ENCODE measurements at places on chromosomes 4 and X.

- DNase-seq, result no peak
Observed at GRCh38 chr4:7004331-7004730, 38.8 kb upstream of the TADA2B start.

DNA sequence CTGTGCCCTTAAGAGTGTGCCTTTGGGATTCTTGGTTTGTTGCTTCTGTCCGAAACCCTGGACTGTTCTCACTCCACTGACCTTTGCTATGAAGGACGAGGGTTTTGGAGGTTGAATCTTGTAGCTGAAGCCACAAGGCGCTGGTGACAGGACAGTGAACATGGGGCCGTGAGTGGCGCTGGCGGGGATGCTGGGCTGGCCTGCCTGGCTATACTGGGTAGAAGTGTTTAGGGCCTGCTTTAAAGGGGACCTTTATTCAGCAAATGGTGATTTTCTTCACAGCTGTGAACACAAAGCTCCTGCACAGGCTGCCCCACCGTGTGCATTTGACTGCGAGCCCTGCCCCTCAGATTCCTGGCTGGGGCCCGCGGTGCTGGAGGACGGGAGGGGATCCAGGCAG is 27.1 kb upstream of the TADA2B start:
- no peak for DNase-seq

DNA sequence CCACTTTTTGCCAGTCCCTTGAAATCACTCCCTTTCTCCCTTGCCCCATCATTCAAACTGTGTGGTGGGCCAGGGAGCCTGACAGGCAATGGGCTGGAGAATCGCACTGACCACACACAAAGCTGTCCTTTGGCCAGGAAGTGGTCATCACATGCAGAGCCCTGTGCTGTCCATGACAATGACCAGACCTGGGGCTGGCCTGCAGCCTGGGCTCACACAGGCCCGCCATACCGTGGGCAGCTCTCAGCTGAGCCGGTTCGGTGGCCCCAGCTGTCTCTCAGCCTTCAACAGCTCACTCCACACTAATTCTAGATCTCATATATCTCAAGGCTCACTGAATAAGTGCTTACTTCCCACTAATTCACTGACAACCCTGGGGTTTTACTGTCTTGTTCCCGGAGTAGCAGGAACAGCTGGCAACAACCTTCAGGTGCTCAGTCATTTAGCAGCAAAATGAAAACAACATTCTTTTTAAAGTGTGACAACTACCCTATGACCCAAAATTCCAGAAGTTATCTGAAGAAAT is 48.0 kb downstream of the USP46 start:
- DNase-seq, result no peak

DNA sequence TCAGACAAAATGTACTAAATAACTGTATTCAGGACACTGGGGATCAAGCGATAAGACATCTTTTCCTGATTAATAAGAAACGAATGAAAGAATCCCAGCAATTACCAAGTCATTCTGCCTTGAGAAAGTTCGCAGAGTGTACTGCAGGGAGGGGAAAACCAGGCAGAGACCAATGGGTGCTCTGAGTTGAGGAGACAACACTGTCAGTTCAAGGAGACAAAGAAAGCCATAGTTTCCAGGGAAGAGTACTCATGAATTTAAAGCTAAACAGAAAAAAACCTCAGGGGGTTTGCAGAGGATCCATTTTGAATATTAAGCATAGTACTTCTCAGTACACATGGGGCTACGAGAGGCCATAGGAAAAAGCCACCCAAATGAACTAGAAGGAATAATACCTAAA is 573.0 kb downstream of the KCTD8 start:
- DNase-seq, result no peak

- no peak for DNase-seq
Observed at GRCh38 chrX:10017872-10018271, 50.7 kb downstream of the CLDN34 start.

DNA sequence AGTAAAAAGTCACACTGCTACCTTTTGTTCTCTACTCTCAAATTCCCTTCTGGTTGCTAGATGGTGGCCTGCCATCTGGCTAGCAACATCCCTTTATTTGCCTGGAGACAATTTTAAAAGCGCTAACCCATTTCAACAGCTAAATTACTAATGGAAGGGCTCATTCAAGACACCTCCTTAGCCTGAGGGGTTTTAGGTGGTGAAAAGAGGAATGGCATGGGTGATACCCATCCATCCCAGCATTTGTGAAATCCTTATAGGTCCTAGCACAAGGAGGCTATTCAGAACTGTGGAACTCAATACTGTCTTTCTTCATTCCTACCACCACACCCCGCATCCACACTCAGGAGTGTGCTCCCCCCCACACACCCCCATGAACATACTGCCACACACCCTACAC is 33.5 kb downstream of the ARHGEF9 start:
- no peak for DNase-seq

- no peak for DNase-seq
Observed at GRCh38 chr4:152540941-152541340, 5.0 kb upstream of the FBXW7 start.

DNA sequence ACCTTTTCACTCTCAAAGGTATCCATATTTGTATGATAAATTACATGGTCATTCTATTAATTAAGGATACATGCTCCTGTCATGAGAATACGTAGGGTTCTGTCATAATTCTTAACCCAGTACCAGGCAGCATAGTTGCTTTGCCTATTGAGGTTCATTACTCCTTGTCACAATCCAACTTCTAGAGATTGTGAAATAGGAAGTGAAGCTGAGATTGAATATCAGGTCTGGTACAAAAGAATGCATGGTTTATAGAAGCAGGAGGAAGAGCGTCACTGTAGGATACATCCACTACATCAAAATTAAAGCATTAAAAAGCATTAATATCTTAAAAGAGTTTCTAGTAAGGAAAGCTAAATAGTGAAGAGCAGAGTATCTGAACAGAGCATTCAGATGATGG is 647.0 kb downstream of the IQCM start:
- no peak for DNase-seq

GRCh38 chr4:114334884-114335330 is 263.7 kb upstream of the UGT8 start:
- DNase-seq, result no peak

- no peak for DNase-seq
Observed at GRCh38 chrX:154840856-154841255, 6.4 kb upstream of the SMIM9 start.

DNA sequence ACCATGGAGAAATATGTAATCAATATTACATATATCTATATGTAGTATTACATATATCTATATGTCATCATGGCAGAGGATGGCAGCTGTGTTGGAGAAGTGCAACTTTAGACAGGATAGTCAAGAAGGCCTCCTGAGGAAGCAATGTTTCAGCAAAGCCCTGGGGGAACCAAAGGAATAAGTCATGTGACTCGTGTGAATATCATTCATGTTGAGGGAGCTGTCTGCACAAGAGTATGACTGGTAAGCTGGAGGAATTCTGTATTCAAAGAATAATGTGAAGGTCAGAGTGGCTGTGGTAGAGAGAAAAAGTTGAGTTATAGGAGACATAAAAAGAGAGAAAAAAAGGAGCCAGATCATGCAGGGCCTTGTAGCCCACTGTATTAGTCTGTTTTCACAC is 92.9 kb upstream of the EDNRA start:
- DNase-seq, result no peak

- DNase-seq, result no peak
Observed at GRCh38 chr4:55118397-55118796, 7.0 kb downstream of the KDR start.

DNA sequence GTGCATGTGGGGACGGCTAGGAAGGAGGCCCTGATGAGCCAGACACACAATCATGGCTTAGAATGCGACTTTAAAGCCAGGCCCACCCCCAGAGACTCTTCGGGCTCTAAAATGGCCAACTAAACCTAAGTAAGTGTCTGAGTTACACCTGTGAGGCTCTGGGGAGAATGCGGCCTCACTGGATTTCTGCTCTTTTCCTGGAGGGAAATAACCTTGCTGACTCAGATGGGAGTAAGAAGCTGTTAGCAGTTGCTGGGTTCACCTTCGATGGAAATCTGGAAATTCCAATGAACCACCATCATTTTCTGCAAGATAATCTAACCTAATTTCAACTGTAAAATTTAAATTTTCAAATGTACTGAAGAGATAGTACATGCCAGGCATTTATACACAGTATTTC is 97.6 kb upstream of the MAML3 start:
- no peak for DNase-seq

DNA sequence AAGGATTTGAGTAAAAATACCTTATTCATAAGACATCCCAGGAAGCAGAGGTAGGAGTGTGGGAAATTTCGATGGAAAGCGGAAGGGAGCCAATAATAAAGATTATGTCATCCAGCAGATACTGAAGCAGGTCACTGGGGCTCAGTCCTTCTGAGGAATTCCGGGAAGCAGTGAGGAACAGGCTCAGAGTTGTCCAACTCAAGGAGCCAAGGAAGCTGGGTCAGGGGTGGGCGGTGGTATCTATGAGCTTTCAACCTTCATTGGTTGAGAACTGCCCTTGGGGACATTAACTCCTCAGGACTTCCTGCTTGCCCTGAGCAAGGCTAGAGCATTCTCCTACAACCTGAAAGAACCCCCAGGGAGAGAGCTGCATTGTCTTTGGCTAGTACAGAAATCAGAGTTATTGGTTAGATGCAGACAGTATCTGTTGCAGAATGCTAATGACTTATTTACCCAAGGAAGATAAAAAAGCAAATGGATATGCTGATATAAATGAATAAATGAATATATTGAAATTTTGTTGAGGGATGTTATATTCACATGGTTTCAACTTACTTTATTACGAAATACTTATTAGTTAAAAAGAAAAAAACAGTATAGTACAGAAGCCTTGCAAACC is 68.2 kb downstream of the DMP1 start:
- DNase-seq, result no peak

GRCh38 chr4:53640576-53641453 is 49.5 kb upstream of the LNX1 start:
- DNase-seq, result no peak

- DNase-seq, result no peak
Observed at GRCh38 chr4:6372649-6373525, 99.5 kb downstream of the PPP2R2C start.

DNA sequence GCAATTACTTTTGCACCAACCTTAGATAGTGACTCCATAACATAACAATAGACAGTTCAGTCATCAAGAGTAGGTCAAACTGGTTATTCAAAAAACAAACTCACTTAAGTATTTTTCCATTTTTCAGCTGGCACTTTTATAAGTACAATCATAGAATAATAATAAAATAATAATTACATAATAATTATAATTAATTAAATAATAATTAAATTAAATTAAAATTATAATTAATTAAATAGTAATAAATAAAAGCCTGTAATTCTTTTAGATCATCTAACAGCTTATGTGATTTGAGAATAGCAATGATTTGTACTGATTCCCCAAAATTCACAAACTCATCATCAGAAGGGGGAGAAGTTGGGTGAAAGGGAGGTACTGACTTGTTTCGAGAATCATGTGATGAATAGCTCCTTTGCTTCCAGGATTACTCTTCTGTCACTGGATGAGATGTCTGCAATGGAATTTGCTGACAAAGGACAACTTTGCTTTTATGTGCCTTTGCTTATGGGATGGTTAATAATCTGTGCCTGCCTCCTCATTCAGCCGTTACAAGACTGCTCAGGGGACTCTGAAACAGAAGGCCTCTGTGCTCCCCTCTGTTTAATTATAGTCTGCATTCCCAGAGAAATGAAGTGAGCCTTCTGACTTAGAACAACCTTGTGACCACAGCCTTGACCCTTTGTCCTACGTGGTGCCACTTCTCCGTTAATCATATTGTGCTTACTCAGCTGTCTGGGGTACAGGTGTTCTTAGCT is 104.8 kb upstream of the ENPEP start:
- DNase-seq, result no peak

- DNase-seq, result no peak
Observed at GRCh38 chr4:5267408-5267807, 216.1 kb downstream of the STK32B start.

- DNase-seq, result no peak
Observed at GRCh38 chr4:177726111-177726510, 283.9 kb upstream of the AGA start.

GRCh38 chr4:116400480-116400879 is 684.9 kb downstream of the TRAM1L1 start:
- DNase-seq, result no peak

GRCh38 chr4:2436761-2437474 is 18.2 kb downstream of the CFAP99 start:
- DNase-seq, result no peak

DNA sequence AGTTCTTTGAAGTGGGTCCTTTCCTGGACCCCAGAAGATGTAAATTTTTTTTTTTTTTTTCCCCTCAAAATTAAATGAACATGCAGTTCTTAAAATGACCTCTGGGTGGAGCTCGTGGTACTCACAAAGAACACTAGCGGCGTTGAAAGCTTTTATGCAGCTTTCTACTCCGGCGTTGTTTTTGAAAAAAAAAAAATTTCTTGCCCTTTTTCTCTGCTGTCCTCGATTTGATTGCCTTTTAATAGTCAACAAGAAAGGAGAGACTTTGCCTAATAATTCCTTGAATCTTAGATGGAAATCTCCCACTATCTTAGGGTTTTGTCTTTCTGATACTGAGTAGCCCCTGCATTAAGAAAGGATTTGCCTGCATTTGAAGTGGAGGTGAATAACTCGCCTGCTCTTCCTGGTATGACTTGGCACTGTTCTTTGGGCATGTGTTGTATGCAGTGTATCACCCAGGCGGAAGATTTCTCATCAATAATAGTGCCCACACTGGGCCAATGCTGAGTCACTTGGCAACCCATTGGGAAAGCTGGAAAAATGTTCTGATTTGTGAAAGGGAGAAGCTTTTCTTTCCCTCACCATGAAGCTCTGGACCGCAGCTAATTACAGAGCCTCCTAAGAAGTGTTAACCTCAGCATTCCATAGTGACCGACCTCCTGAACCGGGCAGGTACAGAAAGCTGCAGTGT is 104.0 kb downstream of the PHEX start:
- DNase-seq, result no peak

- DNase-seq, result no peak
Observed at GRCh38 chr4:168841672-168842019, 168.4 kb downstream of the CBR4 start.

DNA sequence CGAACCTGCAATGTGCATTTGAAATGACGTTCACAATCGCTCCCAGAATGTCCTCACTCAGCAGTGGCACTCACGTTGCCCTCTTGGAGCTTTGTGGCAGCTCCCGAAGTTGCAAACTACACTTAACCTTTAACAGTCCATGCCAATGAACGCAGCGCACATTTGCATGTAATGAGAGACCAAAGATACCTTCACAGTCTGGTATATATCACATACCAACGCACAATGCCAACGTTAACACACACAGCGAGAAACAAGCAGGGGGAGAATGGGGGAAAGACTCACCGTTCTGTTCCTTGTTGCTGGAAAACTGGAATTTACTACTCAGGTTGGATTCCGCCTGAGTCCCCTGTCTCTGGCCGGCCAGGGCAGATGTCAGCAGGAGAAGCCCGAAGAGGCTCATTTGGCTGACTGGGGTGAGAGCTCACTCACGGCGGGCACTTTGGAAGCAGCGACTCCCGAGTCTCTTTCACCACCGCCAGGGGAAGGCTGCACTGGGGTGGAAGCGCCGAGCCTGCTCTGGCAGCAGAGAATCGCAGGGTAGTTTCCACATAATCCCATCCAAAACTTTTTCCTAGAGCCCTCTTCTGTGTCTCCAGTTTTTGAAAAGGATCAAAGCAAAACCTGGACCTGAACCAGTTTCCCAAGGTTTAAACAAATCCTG is 966 bp downstream of the PDGFC start:
- no peak for DNase-seq

Data from stimulated activated CD4-positive, alpha-beta T cell treated with anti-CD3 and anti-CD28 coated beads, Interleukin-4, amount 100 ng/mL, for 4 hours (primary cell).